ENCODE measurements at places on chromosomes 5 and 9. TPM values are rescaled to one million over a fixed set of nuclear protein-coding genes. Genes with fewer than 3 reads are reported as not detected.

GBGT1 gene
- polyA plus RNA-seq, result 2.3 TPM

FOXD4L5 gene
- polyA plus RNA-seq, result not detected

DEPDC1B gene
- polyA plus RNA-seq, result not detected

SLC6A3 gene
- polyA plus RNA-seq, result not detected

PCDHB13 gene
- 5.2 TPM for polyA plus RNA-seq

C5orf52 gene
- polyA plus RNA-seq, result not detected

OTULINL gene
- 1.3 TPM for polyA plus RNA-seq

SLC45A2 gene
- not detected for polyA plus RNA-seq

PCDHB6 gene
- 1.4 TPM for polyA plus RNA-seq

FAM193B gene
- 9.3 TPM for polyA plus RNA-seq

ADAMTS6 gene
- 0.08 TPM for polyA plus RNA-seq

MTRR gene
- 16.2 TPM for polyA plus RNA-seq

INSL4 gene
- polyA plus RNA-seq, result not detected

ZBTB6 gene
- 2.2 TPM for polyA plus RNA-seq

F2RL2 gene
- not detected for polyA plus RNA-seq
